ENCODE measurements at places on chromosomes 5 and 9.

- no peak for DNase-seq
Observed at GRCh38 chr5:55636683-55637082, 75.4 kb downstream of the SLC38A9 start.

GRCh38 chr9:5085993-5086392, 99.4 kb downstream of the INSL6 start:
- no peak for DNase-seq

GRCh38 chr5:40999966-41000365, 71.2 kb downstream of the MROH2B start:
- DNase-seq: no peak

GRCh38 chr9:78393340-78393739, 96.4 kb downstream of the PSAT1 start:
- DNase-seq: no peak

DNA sequence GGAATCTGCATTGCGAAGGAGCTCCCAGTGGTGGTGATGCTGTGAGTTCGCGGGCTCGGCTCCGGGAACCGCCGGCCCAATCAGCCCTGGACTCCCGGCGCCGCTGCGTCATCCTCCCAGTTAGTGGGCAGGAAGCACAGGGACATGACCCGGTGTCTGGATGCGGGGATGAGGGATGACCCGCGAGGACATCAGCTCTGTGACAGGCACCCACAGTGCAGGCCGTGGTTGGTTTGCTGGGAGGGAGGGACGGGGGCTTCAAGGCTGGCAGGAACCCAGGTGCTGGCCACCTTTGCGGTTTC, 996 bp downstream of the NXNL2 start:
- no peak for DNase-seq

DNA sequence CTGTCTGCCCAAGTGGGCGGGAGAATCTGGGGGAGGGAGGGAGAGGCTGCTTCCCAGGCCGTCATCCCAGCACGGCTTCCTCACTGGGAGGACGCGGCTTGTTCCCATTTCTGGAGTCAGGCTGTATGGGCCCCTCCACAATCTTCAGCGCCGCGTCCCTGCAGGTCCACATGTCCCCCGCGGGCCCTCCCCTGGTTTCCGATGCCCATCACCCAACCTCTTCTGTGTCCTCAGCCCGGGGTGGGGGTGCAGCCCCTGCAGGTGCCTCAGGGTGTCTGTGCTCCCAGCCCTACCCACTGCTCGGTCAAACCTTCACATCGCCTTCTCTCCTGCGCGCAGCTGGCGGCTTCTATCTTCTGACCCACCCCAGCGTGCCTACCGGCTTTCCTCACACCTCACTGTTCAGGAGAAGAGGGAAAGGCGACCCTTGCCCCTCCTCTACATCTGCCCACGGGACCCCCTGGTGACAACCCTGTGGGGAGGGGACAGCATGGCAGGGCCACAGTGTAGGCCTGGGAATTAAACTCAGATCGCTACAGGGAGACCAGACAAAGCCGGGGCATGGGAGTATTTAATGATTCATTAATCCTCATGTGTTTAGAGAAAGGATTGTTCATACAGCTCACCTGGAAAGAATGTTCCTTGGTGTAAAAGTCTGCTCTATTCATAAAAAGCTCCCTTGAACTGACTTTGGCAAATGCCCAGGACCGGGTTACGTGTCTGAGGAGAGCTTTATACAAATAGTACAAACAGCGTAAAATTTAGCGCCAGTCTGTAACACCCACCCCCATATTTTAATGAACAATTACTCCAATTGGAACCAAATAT, 145.1 kb downstream of the IRX1 start:
- no peak for DNase-seq

GRCh38 chr5:160048131-160048530, 39.2 kb downstream of the TTC1 start:
- no peak for DNase-seq

DNA sequence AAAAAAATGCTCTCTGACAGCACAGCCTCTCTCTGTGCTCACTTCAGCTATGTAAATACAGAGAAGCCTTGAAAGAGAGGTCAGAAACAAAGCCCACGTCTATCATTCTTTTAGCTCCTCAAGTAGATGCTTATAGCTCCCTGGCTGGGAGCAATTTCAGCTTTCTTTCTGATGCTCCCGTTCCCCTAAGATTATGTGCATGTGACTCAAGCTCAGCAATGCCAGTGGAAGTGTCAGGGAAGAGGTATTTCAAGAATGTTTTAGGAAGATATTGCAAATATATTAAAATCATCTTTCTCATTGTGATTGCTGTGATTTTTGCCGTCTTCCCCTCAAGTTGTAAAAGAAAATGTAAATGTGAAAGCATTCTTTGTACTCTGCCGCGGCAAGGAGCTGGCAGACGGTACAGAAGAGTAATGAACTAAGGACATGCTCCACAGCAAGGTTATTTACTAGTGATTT, 1353.7 kb upstream of the ACO1 start:
- DNase-seq: no peak

DNA sequence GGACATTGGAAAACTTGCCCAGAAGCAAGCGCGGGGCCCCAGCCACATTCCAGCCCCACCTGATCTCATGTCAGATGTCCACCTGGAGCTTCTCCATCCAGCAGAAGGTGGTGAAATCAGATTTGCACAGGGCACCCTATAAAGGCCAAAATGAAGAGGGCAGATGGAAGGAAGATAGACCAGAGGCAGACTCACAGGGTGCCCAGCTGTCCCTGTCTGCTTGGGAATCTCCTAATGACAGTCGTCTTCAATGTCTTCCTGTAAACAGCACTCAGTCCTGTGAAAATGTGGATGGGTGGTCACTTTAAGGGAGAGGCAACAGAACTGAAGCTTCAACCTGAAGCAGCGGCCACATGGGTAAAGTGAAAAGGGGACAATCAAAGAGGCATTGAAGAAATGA, 607.5 kb downstream of the IRX1 start:
- no peak for DNase-seq

DNA sequence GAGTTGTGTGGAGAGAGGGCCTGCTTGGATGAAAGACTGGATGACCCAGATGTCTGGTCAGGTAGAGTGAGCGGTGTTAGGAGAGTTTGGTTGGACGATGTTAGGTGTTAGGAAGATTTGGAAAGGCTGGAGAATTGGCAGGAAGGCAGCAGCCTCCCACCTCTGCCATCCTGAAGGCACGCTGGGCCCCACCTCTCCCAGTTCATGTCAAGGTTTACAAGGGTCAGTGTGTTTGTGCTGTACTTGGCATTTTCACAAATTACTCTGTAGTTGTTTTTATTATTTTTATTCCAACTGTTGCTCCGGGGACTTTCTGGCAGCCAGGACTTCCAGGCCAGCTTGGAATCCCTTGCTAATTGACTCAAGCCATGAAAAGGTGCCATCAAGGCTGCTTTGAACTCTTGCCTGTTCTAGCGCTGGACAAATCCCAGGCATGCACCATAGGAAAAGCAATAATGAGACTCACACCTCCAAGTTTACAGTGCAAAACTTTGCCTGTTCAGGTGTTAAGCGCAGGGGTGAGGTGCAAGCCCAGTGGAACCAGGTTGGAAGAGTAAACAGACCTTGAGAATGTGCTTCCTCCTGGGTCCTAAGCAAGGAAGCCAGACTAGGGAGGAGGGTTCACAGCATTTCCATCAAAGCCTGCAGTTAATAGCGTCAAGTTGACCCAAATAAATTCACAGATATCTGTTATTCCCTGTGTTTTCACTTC, 41.7 kb upstream of the KLF9 start:
- no peak for DNase-seq

- DNase-seq: no peak
Observed at GRCh38 chr5:92780057-92780456, 801.0 kb downstream of the NR2F1-AS1 start.

DNA sequence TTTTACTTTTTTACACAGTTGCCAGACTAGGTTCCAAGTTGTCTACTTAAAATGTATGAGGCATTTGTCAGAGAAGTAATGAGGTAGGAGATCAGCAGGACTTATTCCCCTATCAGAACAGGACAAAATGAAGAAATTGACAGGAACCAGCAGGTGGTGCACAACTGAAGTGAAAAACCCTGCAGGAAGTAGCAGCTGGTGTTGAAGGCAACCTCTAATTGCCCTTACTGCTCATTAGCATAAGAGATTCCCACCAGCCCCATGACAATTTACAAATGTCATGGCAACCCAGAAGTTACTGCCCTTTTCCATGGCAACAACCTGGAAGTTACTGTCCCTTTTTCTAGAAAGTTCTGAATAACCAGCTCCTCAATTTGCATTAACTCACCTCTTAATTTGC, 5.4 kb downstream of the PCDHB15 start:
- no peak for DNase-seq

- no peak for DNase-seq
Observed at GRCh38 chr5:53067641-53068040, 41.9 kb downstream of the MOCS2 start.

- no peak for DNase-seq
Observed at GRCh38 chr5:66647146-66647856, 51.1 kb downstream of the MAST4 start.

DNA sequence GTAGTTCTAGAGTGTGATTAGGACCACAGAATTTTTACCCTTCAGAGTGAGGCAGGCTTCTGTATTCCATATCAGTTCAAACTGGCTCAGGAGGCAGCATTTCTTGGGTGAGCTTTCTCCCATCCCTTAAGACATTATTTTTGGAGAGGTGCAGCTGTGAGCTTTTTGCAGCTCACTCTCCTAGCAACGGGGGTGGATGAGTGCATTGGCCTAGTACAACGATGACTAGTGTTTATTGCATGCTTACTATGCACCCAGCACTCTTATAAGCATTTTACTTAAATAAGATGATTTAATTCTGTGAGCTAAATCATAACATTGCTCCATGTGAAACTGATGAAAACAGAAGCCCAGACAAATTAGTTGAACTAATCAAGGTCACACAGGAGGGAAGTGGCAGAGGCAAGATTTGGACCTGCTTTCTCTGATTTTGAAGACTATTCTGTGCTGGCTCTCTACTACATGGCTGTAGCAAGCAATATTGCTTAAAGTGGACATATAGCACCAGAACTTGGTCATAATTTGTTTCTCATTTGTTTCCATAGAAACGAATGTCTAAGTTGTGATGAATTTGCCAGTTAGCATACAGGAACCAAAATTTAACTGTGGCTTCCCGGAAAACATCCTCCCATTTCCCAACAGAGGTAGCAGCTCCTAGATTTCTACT, 372.1 kb upstream of the RIOK2 start:
- no peak for DNase-seq

DNA sequence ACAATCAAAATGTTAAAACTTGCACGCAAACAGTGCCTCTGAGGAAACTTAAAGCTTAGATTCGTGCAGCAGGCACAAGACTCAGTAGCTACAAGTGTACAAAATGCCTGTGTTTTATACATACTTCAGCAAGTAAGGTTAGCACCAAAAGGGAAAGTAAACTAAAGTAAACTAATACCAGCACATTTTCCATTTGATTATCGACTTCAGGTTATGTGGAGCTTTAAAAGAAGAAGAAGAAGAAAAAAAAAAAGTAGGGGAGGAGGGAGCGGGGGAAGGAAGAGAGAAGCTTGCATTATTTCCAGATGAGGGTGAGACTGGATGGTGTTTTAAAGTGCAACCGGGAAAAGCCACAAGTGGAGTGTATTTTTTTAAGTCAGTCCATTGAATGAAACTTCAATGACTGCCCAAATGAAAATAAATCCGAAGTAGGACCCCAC, 596 bp upstream of the ADAMTS6 start:
- no peak for DNase-seq

- DNase-seq: no peak
Observed at GRCh38 chr9:1200847-1201251, 150.7 kb downstream of the DMRT2 start.

- DNase-seq: no peak
Observed at GRCh38 chr5:141839015-141839513, 39.1 kb downstream of the PCDH1 start.

GRCh38 chr9:114484854-114485443, 20.3 kb downstream of the WHRN start:
- DNase-seq: peak; percentile 8

DNA sequence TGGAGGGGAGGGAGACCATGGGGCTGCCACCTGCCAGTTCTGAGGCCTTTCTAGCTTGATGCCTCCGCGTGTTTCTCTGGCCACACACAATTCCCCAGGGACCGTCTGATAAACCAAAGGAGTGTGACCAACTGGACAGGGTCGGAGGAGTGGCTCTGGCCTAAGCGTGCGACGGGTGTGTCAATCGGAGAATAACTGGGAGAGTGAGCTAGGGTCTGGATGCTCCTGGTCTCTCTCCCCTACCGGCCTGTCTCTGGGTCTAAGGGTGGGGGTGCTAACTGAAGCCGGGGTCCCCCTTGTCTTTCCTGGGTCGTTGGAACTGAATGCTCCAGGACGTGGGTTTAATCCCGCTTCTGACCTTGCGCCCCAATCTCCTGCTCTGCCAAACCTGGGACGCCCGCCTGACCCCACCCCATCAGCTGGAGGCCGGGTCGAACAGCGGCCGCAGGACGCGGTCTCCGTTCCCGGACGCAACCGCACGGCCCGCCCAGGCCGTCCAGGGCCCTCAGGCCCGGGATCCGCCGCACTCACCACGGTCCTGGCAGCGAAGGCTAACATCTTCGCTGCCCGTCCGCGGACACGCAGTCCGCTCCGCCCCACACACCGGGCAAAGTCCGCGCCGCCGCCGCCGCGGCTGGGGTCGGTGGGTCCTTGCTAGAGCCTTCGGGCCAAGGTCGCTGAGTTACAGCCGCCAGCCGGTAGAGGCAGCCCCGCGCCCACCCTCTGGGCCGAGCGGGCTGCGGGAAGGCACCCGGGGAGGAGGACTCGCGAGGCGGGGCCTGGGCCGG, 447 bp downstream of the CRAT start:
- no peak for DNase-seq

DNA sequence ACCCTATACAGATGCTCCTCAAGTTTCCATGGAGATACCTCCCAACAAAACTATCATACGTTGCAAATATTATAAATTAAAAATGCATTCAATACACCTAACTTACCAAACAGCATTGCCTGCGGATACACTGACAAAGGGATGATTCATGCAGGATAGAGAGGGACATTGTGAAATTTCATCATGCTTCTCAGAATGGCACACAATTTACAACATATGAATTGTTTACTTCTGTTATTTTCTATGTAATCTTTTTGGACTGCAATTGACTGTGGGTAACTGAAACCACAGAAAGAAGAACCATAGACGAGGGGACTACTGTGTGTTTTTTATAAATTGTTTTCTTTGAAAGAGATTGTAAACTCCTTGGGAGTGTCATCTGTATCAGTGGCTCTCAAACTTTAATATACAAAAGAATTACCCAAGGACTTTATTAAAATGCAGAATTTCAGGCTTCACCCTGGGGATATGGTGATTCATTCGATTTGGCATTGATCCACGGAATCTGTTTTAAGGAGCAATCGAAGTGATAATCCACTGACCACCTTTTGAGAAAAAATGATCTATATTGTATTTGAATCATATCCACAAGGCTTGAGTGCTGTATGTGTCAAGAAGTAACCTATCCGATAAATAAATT, 146.4 kb downstream of the SGCD start:
- DNase-seq: no peak
